ENCODE measurements at places on chromosomes 1 and 21.

GRCh38 chr1:84749427-84749826 is 59.2 kb upstream of the SSX2IP start:
- no peak for DNase-seq

GRCh38 chr1:147738739-147739476 is 21.5 kb downstream of the GJA5 start:
- DNase-seq = no peak

DNA sequence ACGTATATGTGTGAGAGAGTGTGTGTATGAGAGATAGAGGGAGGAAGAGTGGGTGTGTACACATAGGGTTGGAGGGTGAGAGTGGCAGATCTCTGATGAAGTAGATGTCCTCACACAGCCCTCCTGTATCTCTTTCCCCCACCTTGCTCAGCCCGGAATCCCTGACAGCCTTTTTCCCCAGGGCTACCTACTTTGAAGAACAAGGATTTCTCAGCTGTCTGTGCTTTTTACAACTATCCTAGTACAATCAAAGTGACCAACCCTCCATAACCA is 29.1 kb upstream of the CADM3 start:
- DNase-seq = no peak

GRCh38 chr1:226864311-226864710 is 6.1 kb upstream of the PSEN2 start:
- DNase-seq = no peak

- no peak for DNase-seq
These were observed 4.8 kb downstream of the DIRAS3 start for GRCh38 chr1:68045511-68046180.

- DNase-seq = no peak
These were observed 156.9 kb downstream of the LRRC40 start for GRCh38 chr1:70048336-70049094.

DNA sequence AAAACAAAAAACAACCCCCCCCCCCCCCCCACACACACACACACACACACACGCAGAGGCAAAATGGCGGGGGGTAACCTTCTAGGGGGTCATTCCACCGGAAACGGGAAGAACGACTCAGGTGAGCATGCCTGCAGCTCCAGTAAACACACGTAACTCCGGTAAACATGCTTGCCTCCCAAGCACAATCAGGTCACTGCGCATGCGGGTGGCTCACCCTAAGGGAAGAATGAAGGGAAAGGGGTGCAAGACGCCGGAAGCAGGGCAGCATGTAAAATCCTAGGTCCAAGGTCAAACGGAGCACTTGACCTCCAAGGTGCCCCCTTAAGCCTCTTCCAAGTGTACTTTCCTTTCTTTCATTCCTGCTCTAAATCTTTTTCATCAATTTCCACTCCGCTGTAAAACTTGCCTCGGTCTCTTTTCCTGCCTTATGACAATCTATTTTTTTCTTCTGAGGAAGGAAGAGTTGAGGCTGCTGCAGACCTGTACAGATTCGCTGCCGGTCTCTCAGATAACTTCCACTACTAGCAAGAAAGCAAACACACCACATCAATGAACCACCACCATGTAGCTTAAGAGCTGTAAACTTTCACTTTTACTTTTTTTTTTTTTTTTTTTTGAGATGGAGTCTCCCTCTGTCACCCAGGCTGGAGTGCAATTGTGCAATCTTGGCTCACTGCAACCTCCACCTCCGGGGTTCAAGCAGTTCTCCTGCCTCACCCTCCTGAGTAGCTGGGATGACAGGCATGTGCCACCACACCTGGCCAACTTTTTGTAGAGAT is 21.0 kb upstream of the CBR3 start:
- DNase-seq = no peak

Data from A673 (cell line).